ENCODE measurements at places on chromosomes 7 and 10. TPM values are rescaled to one million over a fixed set of nuclear protein-coding genes. Genes with fewer than 3 reads are reported as not detected.

Gene ZPBP
- not detected for total RNA-seq

Gene METTL2B
- total RNA-seq, result 28.7 TPM

Gene NME8
- total RNA-seq, result not detected

Gene SRRT
- total RNA-seq, result 45.8 TPM

Gene WNT16
- total RNA-seq, result not detected

Gene AGR3
- 32.1 TPM for total RNA-seq

Gene RNLS
- total RNA-seq, result 27.9 TPM

Gene PLAC9
- 66.2 TPM for total RNA-seq

Gene SSBP1
- 114 TPM for total RNA-seq

Gene CRYGN
- total RNA-seq, result 0.98 TPM

Gene AASS
- 60.6 TPM for total RNA-seq

Gene SPDYE16
- total RNA-seq, result not detected

Gene SPDYE5
- not detected for total RNA-seq

Gene SEMA3D
- total RNA-seq, result 3.5 TPM

Gene PTPRN2
- total RNA-seq, result 2.2 TPM

Gene HIPK2
- total RNA-seq, result 31.8 TPM

Gene AMPH
- total RNA-seq, result 5.0 TPM

Gene ASB10
- total RNA-seq, result not detected

Gene TMEM229A
- not detected for total RNA-seq

Gene FOXI2
- total RNA-seq, result 0.16 TPM

Gene ANKRD61
- not detected for total RNA-seq

Gene SMKR1
- not detected for total RNA-seq

Gene AKR1D1
- total RNA-seq, result 0.59 TPM

Gene TACR2
- total RNA-seq, result 0.66 TPM

Gene SLC13A1
- total RNA-seq, result not detected

Gene RPEL1
- total RNA-seq, result not detected

Gene NPM3
- total RNA-seq, result 43.9 TPM

Gene LRRC17
- 8.2 TPM for total RNA-seq

Gene CFAP69
- total RNA-seq, result 13.0 TPM

Gene CFAP46
- total RNA-seq, result 0.16 TPM

Gene PIP
- 1.6 TPM for total RNA-seq

Gene TAS2R38
- total RNA-seq, result not detected

Gene IL2RA
- 0.88 TPM for total RNA-seq

Gene OPN4
- total RNA-seq, result not detected

Gene LLCFC1
- not detected for total RNA-seq

Gene PDE6C
- total RNA-seq, result not detected

Gene LBX1
- not detected for total RNA-seq

Gene MKX
- total RNA-seq, result 2.3 TPM

Gene ZDHHC6
- 27.4 TPM for total RNA-seq

Gene NKX1-2
- total RNA-seq, result not detected

Gene CDK14
- total RNA-seq, result 29.8 TPM
